CD4-positive, alpha-beta T cell treated with Interleukin-12 subunit alpha and Interleukin-12 subunit beta, for 1 hour (primary cell): ENCODE measurements at places on chromosomes 2 and 18.

GRCh38 chr2:98881153-98881650 is 54.8 kb downstream of the CRACDL start:
- no peak for DNase-seq

DNA sequence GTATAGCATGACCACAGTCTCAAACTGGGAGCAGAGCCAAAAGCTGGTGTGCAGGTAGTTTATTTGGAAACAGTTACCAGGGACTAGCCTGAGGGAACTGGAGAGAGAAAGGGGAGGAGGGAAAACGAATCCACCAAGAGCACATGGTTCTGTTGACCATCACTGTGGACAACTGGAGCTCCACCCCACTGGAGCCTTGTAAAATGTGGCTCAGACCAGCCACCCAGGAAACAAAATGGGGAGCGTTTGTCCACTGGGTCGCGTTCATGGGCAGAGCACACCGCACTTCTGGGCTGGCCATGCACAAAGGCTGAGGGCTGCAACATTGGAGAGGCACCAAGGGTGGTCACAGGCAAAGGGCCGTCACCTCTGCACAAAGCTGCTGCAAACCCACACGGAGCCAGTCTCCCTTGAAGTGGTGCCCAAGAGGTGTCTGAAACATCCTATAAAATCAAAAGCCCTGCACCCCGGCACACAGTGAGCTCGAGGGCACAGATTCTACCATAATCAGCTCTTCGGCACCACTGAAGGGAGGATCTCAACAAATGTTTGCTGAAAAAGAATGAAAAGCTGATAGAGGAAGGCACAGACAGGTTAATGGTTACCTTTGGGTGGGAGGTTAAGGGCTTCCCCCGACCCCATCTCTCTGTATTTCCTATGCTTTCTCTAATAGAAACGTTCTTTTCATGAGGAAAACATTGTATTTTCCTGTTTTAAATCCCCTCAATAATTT is 192.9 kb downstream of the INHBB start:
- no peak for DNase-seq

- no peak for DNase-seq
These were observed 626.2 kb upstream of the SETBP1 start for GRCh38 chr18:44054514-44054913.

DNA sequence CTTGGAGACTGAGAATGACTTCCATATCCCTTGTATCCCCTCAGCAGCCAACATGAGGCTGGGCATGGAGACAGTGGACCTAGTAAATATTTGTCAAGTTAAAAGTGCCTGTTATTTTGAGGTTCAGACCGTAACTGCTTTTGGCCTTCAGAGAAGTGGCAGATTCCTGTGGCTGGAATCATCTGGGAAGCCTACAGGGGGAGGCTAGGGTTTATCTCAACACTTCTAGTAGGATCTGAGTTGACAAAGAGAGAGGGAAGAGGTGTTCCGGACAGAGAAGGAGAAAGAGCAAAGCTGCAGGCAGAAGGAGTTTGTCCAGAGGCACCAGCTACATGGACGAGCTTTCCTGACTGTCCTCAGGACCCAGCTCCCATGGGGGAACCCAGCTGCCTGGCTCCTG is 27.0 kb downstream of the SLC14A2 start:
- no peak for DNase-seq

DNA sequence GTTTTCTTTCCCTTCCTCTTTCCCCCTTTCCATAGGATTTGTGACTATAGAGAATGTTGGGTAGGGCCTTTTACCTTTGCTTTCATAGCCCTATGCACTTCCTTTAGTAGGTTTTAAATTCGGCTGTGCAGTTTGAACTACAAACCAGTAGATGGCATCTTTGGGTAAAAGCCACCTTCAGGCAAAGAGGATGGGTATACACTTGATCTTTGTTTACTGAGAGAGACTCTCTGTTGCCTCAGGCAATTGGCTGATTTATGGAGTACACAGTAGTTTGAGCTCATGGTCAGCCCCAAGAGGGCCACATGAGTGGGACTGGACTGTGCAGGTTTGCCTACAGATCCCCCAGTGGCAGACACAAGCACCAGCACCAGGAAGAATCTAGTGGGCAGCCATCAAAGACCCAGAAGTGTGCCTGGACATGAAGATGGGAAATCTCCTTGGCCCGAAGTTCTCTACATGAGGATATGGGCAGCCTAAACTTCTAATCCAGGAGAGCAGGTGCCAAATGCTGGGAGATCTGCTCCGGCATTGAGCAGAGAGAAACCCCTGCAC is 1304.3 kb upstream of the DDX18 start:
- DNase-seq, result no peak

GRCh38 chr18:72985686-72986085 is 117.9 kb upstream of the NETO1 start:
- DNase-seq, result no peak

GRCh38 chr18:58556331-58557007 is 72.4 kb downstream of the ALPK2 start:
- no peak for DNase-seq

GRCh38 chr2:144146076-144146475 is 373.8 kb downstream of the ZEB2 start:
- DNase-seq, result no peak

GRCh38 chr18:32770054-32770665 is 2.7 kb downstream of the KLHL14 start:
- DNase-seq, result no peak

GRCh38 chr2:127054996-127055785 is 51.8 kb downstream of the BIN1 start:
- no peak for DNase-seq

GRCh38 chr2:225076125-225076524 is 33.9 kb upstream of the DOCK10 start:
- DNase-seq, result no peak

- no peak for DNase-seq
These were observed 512 bp downstream of the FAP start for GRCh38 chr2:162242586-162243280.

GRCh38 chr2:206378835-206379234 is 64.5 kb upstream of the ADAM23 start:
- no peak for DNase-seq

- DNase-seq, result no peak
These were observed 337.0 kb downstream of the RAD51AP2 start for GRCh38 chr2:17181051-17181752.

DNA sequence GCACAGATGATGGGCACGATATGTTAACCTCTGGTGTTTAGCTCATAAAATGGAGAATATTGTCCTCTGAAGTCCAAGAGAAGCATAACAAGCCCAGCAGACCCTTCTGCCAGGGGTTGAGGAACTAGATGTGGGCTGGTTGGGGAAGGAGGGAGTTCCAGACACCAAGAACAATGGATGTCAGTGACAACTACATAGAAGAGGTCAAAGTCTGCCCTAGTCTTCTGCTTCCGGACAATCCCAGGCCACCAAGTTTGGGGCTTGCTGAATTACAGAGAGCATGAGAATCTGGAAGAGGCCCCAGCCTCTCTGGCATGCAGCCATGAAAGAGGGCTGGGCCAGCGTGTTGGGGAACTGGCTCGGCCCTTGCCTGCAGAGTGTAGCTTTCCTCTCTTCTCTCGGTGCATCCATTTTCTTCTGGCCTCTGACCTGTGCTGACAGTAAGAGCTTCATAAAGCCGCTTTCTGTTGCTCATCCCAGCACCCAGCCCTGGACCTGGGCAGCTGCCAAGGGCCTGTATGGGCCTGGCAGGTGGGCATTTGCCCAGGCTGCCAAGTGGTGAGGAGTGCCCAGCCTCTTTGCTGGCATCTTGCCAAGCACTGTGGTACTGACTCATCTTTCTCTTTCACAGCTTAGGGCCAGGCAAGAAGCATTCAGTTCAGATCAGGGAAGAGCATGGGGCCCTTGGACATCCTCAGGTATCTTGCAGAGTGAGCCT is 14.6 kb upstream of the LAPTM4A start:
- no peak for DNase-seq

- DNase-seq, result no peak
These were observed 61.2 kb downstream of the RND3 start for GRCh38 chr2:150426315-150426714.

DNA sequence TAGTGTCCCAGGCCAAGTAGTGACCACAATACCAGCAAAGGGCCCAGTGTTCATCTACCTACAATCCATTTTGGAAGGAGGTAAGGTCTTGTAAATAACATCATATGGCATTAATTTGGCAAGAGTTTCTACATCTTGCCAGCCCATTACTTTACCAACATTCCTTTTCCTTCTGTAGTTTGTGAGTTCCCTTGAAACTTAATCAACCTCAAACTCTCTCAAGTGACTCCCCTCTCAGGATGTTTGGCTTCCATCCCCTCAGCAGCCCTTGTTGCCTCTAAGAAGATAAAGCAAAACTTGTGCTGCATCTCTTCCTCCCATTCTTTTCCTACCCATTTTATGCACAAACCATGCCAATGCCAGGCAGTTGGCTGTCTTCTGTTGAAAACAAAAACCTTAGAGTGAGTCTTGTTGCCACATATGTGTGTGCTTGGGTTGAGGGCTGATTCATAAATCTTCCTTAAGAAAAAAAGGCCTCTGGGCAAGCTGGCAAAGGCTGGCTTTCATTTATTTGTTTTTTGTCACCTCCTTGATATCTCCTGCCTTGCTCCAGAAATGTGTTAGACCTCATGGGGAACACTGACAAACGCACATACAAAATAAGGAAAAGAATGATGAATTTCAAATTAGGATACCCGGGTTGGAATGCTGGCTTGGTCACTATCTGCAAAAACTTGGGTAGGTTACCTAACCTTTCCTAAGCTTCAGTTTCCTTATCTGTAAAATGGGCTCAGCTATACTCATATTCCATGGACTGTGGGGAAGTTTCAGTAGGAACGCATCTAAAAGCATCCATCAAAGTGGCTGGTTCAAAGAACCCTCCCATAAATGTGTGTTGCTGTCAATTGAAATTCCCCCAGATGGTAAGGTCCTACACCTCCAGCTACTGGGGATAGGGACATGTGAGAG is 29.4 kb upstream of the ST3GAL5 start:
- no peak for DNase-seq

DNA sequence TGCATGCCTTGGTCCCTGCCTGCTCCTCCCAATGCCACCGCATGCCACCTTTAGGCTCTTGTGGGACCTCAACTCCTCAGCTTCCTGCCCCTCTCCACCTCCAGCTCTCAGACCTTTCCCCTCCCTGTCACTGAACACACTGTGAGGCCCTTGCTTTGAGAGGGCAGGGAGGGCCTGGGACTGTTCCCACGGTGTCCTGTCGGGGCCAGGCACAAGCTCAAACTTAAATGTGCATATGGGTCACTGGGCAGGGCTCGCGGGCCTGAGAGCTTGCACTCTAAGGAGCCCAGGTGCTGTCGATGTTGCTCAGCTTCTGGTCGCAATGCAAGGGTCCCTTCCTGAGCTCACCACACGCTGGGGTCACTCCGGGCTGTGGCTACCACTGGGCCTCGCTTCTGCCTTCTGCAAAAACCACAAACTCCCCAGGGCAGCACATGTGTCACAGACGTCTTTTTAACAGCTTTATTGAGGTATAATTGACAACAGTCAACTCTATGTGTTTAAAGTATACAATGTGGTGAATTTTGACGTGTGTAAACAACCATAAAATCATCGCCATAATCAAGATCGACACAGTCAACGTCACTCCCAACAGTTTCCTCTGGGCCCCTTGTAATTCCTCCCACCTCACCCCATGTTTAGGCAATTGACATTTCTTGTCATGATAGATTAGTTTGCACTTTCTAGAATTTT is 11.9 kb upstream of the B3GNT7 start:
- no peak for DNase-seq

GRCh38 chr2:70356941-70357683 is 55.2 kb upstream of the FAM136A start:
- DNase-seq, result no peak

DNA sequence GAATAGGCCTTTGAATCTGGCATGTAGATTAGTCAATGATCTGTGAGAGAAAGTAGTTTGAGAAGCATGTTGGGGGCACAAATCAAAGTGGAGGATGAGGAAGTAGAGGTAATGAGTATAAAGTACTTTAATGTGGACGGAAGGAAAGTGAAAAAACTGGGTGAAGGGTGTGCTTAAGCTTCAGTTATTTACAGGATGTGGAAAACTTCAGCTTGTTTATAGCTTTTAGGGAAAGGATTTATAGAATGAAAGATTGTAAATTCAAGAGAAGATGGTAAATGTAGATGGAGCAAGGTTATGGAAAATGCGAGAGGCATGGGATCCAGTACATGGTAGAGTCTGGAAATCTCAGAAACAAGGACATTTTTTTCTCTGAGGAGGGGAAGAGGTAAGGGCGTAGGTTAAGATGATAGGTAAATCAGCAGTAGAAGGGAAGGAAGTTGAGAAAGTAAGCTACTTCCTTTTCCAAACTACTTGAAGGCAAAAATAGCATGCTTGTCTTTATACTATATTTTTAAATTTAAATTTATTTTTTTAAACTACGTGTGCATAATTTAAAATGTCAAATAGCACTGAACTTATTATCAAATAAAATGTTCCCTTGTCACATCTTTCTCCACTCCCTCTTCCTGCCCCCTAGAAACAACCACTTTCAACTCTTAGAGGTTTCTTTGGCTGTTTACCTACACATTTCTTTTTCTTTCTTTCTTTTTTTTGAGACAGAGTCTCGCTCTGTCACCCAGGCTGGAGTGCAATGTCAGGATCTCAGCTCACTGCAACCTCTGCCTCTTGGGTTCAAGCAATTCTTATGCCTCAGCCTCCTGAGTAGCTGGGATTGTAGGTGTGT is 8.5 kb downstream of the FAM117B start:
- DNase-seq, result peak; percentile 56

GRCh38 chr2:149464396-149464795 is 123.2 kb downstream of the MMADHC start:
- DNase-seq, result no peak

GRCh38 chr2:158214431-158214830 is 112.8 kb downstream of the UPP2 start:
- no peak for DNase-seq

DNA sequence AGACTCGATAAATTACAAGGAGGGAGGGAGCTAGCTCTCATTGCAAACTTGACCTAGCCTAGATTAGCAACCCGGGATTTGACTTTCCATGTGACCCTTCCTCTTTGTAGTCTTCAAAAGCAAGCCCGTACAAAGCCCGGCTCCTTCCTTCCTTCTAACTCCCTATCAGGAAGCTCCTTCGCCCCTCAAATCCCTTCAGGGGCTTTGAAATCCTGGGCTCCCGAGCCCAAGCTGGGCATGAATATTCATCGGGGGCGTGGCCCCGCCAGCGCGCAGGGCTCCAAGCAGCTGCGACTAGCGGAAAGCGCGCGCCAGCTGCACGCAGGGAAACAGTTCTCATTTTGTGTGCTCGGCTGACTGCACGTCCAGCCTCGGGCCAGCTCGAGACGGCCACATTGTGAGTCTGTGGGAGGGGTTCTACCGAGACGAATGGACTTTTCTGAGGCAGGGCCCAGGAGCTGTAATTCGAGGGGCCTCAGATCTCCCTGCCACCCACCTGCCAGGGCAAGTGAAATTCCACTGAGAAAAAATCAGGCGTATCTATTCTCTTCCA is 84.0 kb upstream of the PELI1 start:
- peak; percentile 56 for DNase-seq

DNA sequence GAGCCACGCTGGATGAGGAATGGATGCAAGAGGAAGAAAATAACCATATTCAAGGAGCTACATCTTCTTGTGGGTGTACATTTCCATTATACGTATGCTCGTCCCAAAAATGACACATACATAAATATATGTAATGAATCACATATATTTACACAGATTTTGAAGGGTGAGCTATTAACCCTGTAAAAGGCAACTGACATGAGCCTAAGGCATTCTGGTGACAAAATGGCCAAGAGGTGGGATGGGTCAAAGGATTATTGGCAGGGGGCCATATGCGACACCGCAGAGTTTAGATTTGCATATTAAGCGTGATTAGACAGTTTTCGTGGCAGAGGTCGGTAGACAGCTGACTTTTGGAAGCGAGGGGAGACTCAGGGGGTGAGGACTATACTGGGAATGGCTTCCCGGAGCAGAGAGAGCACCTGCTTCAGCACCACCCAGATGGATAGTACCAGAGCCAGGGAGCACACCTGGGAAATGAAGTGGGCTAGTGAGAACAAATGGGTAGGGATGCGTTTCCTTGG is 431 bp upstream of the CNRIP1 start:
- no peak for DNase-seq
